ENCODE measurements at places on chromosomes 5 and 9.

DNA sequence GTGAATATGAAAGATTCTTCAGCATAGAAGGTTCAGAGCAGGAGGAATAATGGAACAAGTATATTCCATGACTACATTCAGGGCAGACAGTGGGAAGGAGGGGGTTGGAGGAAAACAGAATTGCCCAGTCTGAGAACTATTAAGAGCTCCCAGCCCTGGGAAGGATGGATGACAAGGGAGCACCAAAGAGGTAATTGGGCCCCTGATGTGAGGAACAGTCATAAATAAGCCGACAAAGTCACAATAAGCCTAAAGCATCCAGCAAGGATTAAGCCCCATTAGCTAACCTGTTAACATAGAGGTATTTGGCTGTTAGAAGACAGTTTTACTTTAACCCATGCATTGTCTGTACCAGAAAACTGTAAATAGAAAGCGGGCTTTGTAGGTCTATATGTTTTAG, 348.7 kb upstream of the SEMA6A start:
- DNase-seq = no peak

DNA sequence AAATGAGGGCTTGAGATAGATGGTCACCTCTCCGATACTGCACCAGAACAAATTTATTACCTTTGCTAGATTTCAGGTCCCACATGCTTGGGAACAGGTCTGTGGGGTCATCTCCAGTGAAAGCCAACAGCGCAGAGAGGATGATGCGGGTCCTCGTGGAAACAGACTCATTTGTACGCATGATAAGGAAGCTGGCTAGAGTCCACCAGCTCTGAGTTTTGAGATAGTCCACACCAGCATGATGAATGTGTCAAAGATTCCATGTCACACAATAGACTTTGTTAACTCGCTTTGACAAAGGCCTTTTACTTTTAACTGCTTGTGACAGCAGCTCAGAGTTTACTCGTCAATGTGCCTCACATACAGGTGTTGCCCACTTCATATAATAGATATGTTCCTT, 105.4 kb upstream of the TBCA start:
- DNase-seq = no peak

DNA sequence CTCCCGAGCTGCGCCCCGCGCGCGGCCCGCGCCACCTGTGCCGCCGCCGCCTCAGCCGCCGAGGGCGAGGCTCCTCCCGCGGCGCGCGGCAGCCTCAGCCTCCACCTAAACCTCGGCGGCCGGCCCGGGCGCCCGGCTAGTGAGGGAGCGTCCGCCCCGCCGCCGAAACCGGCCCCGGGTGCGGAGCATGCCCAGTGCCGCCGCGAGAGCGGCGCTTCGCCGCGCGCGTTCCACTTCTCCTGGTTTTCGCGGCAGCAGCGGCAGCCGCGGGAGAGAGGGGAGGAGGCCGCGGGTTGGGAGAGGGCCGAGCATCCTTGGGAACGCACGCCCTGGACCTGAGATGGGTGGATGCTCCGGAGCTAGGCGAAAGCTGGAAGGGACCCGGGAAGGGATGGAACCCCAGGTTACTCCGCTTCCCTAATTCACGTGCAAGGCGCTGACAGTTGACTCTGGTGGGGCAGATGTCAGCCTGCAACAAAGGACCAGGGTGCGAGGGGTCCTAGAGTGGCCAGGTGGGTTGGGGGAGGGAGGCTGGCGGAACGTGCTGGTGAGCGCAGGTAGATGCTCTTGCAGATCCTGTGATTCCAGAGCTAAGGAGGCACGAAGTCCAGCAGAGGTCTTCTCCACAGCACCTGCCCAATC, at the start of gene CTNND2:
TSS of gene CTNND2 (minus strand) at position 182 of the 642 bp plus-strand sequence. CDS start 593 bp downstream, outside the sequence.
- no peak for DNase-seq

- DNase-seq = no peak
These were observed 625 bp upstream of the OLFM1 start for GRCh38 chr9:135086597-135087488.

GRCh38 chr9:130236436-130236985, 29.0 kb upstream of the HMCN2 start:
- DNase-seq = no peak

DNA sequence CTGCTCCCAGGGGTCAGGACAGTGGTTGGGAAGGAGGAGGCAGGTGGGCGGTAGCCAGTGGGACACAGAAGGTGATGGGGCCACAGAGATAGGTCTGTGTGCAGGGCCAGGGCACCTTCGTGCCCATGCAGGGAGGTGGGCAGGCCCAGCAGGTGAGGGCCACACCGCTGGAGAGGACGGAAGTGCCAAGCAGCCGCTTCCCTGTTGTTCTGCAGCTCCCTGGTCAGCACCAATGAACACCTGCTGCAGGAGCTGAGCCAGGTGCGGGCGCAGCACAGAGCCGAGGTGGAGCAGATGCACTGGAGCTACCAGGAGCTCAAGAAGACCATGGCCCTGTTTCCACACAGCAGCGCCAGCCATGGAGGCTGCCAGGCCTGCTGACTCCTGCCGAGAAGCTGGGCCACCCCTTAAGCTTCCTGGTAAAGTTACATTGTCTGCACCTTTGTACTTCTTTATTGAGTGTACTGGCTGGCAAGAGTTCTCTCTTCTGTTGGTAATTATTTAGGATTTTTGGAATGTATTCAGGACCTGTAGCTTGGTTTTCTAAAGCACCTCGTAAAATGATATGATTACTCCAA, 40.3 kb downstream of the TPPP start:
- DNase-seq = no peak

GRCh38 chr9:100567856-100568255, 10.0 kb upstream of the CAVIN4 start:
- no peak for DNase-seq

Measured in CD4-positive, alpha-beta T cell treated with Interleukin-15 for 4 hours (primary cell).